ENCODE measurements at places on chromosomes 5 and 9. TPM values are rescaled to one million over a fixed set of nuclear protein-coding genes. Genes with fewer than 3 reads are reported as not detected.

- no peak for DNase-seq
Observed at GRCh38 chr5:27034565-27034964, 3.8 kb downstream of the CDH9 start.

DNA sequence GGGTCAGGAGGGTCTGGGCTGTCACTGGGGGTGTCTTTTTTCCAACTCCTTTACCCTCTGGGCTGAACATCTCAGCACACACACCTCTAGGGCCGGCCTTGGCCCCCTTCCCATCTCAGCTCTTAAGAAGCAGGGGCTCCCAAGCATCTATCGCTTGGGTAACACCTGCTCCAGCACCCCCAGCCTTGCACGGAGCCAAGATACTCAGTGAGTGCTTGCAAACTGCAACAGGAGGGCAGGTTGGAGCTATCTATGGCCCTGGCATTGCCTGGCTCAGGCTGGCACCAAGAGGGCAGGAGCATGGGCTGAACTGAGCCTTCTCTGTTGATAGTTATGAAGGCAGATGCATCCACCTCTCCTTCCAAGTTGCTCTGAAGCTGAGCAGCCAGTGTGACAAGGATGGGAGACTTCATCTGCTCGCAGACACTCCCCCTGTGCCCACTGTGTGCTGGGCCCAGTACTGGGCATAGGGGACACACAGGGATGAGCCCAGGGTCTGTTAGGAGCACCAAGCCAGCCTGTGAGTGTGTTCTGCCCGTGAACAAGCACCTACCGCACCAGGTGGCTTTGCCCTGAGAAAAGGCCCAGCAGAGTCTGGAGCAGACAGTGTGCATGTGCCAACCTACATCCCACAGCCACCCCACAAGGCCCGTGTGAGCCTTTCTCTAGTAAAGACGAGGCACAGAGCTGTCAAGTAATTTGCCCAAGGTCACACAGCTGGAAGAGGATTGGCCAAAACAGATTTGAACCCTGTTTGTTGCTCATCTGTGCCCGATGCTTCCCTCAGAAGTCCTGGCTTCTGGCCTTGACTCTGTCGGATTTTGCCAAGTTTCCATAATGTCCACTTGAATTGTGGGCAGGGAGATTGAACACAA lies 58.2 kb downstream of the PHF2 start:
- DNase-seq = no peak

SLC25A51 gene
- 29.3 TPM for total RNA-seq

DNA sequence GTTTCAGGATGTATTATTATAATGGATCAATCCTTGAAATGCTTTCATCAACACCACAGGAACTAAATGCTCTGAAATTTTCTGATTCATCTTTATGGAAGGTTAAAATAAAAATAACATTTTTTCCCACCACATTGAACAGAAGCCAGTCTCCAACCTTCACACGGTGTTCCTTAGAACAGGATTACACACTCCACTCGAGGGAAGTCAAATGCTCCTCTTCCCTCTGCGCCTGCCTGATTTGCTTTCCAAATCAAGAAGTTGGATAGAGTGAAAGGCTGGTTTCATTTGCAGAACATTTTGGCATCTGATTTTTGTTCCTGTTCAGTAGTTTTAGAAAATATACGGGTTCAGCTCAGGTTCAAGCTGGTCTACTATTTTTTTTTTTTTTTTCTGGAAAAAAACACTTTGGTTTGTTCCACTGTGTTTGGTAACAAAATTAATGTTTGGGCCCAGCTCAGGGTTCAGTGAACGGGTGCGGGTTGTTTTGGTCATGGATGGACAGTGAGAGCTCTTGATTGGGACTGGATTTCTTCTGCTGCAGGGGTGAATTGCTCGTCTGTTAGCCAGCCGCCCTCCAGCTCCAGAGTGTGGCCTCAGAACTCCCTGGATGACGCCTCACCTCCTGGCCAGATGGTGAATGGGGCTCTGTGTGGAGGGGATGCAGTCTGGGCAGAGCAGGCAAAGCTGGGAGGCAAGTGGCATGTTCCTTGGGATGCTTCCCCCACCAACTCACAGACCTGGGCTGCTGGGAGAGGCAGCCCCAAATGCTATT lies 82.4 kb upstream of the STC2 start:
- DNase-seq = no peak

- no peak for DNase-seq
Observed at GRCh38 chr9:5095795-5096194, 89.6 kb downstream of the INSL6 start.

DNA sequence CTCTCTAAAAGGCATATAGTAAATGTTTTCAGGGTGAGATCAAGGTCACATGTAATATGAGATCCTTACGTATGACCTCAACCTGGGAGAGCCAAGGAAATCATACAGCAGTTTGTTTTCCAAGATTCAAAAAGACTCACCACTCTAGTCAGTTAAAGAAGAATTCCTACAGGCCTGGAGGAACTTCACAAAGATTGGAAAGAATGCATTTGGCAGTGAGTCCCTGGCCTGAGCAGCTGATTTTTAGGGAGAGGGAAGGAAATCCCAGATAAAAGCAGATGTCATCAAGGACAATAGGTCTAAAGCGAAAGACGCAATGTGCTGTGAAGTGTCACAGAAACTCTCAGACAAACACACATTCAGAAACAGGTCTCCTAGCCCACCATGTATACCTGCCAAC lies 424.0 kb upstream of the ZNF462 start:
- DNase-seq = no peak

EPB41L4A gene
- 1.4 TPM for total RNA-seq

Data from Caco-2 (cell line).